Effector CD4-positive, alpha-beta T cell (primary cell): ENCODE measurements at places on chromosomes 7 and 10.

DNA sequence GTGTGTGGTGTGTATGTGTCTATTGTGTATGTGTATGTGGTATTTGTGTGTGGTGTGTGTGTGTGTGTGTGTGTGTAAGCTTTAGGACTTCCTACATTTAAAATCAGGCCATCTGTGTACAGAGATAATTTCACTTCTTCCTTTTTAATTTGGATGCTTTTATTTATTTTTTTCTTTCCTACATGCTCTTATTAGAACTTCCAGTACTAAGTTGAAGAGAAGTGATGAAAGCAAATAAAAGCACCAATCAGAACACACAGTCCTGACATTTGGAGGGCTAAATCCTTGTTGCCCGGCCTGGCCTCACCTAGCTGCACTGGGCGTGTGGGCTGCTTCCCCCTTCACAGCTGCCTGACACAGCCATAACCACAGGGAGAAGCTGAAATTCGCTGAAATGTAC is 3.8 kb upstream of the MRC1 start:
- DNase-seq = no peak

DNA sequence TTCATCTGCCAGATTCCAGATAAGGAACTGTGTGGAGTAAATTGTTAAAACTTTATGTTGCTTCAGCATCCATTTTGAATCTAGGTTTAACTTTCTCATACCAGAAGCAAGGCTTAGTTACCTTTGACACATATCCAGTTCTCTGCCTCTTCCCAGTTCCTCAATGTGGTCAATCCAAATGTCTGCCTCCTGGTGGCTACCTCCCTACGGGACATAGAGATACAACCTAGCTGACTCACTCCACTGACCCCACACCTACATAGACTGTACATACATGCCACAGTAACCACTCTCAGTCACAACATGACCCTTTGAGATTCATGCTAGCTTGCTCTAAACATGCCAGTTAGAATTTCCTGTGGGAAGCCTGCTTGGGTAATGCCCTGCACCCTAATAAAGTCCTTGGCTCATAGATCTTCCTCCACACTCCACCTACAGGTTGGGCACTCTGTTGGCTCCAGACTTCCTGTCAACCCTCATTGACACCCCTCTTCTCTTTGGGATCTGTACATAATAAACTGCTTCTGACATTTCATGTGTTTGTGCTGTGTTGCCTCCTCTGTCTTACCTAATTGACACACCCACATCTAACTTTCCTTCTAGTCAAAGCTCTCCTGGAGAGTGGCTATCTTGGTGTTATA is 278.1 kb downstream of the HTR7 start:
- no peak for DNase-seq

- no peak for DNase-seq
Observed at GRCh38 chr10:123703195-123703790, 37.1 kb downstream of the GPR26 start.

DNA sequence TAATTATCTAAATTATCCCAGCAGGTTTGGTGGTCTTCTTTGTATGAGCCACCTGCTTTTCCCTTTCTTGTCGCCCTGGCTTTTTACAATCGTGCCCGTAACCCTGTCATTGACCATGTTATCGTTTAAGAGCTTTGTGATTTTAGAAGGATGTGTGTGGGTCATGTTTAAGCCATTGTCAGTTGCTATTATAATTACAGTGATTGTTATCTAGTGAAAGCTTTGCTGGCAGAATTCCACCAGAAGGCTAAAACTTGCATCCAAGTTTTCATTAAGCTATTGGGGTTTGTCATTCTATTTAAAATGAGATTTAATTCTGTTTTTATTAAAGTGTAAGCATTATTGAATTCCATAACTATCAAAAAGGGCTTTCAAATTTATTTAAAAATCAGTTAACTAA is 354.2 kb upstream of the TMEM229A start:
- DNase-seq = no peak

DNA sequence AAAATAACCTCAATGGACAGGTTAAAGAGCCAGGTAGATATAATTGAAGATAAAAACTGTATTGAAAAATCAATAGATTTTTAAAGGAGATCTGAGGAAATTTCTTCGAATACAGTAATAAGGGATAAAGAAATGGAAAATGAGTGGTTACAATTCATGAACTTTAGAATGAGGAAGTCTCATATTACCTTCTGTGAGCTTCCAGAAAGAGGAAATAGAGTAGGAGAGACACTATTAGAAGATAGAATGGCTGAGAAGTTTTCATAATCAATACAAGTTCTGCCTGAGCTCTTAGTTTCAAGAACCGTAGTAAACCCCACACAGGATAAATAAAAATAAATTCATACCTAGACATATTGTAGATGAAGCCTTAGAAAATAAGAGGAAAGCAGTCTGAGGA is 11.5 kb downstream of the SDK1 start:
- no peak for DNase-seq

DNA sequence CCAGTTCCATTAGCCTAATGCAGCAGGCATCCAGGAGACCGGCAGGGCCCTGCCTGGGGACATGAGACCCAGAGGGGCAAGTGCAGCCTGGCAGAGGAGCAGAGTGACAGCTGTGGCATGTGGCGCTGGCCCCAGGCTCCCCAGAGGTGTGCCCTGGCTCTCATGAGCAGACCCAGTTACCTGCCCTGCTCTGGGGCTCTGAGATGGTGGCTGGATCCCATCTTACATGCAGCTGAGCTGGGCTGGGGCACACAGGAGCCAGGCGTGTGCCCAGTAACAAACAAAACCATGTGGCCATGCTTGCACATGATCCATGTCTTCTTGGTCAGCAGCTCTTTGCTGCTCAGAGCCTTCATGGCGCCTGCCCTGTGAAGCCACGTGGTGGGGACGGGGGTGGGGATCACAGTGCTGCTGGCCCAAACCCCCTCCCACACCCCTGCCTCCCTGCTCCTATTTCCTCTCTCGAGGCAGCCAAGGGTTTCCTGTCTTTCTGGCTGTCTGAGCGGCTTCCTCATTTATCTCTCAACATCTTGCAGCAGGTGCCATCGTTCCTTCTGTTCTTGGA is 40.3 kb upstream of the GTF2I start:
- DNase-seq = no peak

- DNase-seq = no peak
Observed at GRCh38 chr10:67785098-67785497, 52.9 kb downstream of the DNAJC12 start.

DNA sequence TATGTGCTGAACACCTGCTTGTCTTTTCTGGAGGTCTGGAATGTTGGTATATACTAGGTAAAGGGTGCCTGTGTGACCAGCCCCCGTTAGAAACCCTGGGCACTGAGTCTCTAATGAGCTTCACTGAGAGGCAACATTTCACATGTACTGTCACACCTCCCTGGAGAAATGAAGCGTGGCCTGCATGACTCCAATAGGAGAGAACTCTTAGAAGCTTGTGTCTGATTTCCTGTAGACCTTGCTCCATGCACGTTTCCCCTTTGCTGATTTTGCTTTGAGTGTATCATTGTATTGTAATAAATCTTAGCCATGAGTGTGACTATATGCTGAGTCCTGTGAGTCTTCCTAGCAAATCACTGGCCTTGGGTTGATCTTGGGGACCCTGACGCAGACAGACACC is 82.8 kb downstream of the PPP1R3C start:
- no peak for DNase-seq

- DNase-seq = peak; percentile 61
Observed at GRCh38 chr10:28628184-28628893, 49.0 kb upstream of the BAMBI start.

- no peak for DNase-seq
Observed at GRCh38 chr10:128151031-128151430, 24.8 kb upstream of the MKI67 start.

GRCh38 chr10:104234934-104235333 is 2.8 kb upstream of the CFAP43 start:
- DNase-seq = no peak

- no peak for DNase-seq
Observed at GRCh38 chr10:14826076-14826829, 11.6 kb downstream of the CDNF start.

- DNase-seq = no peak
Observed at GRCh38 chr7:154371424-154371823, 319.2 kb downstream of the DPP6 start.

DNA sequence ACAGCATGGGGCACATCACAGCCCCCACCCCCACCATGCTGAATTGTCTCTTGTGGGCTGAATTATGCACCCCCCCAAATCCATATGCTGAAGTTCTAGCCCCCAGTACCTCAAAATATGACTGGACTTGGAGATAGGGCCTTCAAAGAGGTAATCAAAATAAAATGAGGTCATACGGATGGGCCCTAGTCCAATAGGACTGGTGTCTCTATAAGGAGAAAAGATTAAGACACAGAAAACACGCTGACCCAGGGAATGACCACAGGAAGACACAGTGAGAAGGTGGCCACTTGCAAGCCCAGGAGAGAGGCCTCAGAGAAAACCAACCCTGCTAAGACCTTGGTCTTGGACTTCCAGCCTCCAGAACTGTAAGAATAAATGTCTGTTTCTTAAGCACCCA is 106.4 kb upstream of the ARID5B start:
- DNase-seq = no peak

GRCh38 chr10:130361351-130362105 is 225.3 kb downstream of the GLRX3 start:
- DNase-seq = no peak

GRCh38 chr7:94183891-94184290 is 179.7 kb upstream of the BET1 start:
- DNase-seq = no peak

- DNase-seq = no peak
Observed at GRCh38 chr7:30433082-30433481, 45.5 kb downstream of the NOD1 start.

DNA sequence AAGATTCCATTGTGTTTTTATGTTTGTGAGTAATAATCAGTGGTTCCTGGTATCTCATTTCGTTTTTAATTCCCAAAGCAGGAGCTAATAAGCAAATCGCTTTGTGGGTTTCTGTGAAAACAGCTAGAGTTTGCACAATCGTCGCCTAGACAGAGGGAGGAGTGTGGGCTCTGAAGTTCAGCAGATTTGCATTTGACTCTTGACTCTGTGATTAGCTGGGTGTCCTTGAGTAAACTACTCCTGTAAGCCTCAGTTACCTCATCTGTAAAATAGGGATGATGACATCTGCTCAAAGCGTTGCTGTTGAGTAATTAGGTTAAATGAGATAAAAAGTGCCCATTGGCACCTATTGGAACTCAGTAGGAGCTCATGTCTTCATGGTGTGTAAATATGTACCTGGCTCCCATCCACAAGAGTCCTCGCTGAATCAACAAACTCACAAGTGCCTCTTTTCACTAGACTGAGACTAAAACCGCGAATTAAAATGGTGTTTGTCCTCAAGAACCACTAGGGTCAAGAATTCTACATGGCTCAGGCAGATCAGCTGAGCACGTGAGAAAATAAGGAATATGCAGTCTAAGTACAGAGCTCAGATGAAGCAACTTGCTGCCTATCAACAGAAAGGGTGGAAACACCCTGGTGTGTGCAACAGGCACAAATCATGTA is 385.8 kb upstream of the C7orf33 start:
- no peak for DNase-seq

DNA sequence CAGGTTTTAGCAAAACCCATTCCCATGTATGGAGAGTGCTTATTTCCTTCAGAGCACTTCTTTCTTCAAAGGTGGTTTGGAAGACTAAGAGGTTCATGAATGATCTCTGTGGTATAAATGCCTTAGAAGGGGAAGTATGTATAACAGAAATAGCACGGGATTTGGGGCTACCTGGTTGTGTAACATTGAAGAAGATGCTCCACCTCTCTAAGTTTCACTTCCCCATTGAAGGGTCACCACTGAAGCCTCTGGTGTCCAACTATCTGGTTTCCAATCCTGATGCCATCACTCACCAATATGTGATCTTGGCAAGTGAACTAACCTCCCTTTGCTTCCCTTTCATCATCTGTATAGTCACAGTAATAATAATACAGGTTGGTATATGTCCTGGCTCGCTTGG is 37.2 kb downstream of the CYCS start:
- DNase-seq = no peak

GRCh38 chr7:133513608-133514007 is 260.7 kb downstream of the EXOC4 start:
- DNase-seq = no peak

GRCh38 chr10:501596-501995 is 187.9 kb downstream of the DIP2C start:
- DNase-seq = no peak

- no peak for DNase-seq
Observed at GRCh38 chr7:119594956-119595355, 678.0 kb upstream of the KCND2 start.

GRCh38 chr7:33423646-33424020 is 294.3 kb downstream of the BBS9 start:
- no peak for DNase-seq

GRCh38 chr7:50282813-50283605 is 21.5 kb upstream of the IKZF1 start:
- no peak for DNase-seq

- DNase-seq = no peak
Observed at GRCh38 chr10:52729271-52730104, 43.1 kb downstream of the MBL2 start.

GRCh38 chr10:99870123-99870730 is 87.8 kb downstream of the ABCC2 start:
- DNase-seq = no peak

GRCh38 chr7:3882782-3883181 is 581.7 kb downstream of the SDK1 start:
- no peak for DNase-seq

GRCh38 chr7:16753932-16754855 is 639 bp downstream of the TSPAN13 start:
- DNase-seq = no peak

- DNase-seq = no peak
Observed at GRCh38 chr10:63760034-63760707, 239.0 kb downstream of the REEP3 start.

DNA sequence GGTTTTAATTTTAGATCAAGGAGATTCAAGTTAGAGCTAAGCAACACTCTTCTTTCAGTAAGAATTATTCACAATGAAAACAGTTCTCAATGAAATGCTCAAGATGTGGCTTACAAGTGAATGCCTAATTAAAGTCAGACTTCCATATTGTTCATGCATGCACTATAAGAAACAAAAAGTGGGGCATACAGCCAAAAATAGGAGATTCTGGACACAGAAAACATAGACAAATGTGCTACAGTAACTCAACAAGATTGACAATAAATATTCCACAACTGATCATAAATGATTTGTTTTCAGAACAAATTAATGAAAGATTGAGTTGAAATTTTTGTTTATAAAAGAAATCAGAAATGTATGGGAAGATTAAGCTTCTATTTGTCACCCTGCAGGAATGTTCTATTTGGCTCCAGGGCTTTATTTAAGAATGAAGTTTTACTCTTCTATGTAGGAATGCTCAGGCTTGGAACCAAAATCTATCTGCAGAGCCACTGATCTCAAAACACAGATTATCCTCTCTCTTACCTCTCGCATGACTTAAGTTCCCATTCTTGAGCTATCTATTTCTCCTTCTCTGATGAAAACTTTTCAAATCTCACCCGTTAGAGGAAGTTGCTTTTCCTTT is 89.0 kb upstream of the PIP4K2A start:
- DNase-seq = no peak

- DNase-seq = no peak
Observed at GRCh38 chr7:47502240-47502877, 79.6 kb downstream of the TNS3 start.

GRCh38 chr7:94088560-94088959 is 84.4 kb upstream of the BET1 start:
- DNase-seq = no peak
